Left ventricle myocardium inferior (tissue), 1 donor: ENCODE measurements at places on chromosomes 12 and 14. TPM values are rescaled to one million over a fixed set of nuclear protein-coding genes. Genes with fewer than 3 reads are reported as not detected.

DNA sequence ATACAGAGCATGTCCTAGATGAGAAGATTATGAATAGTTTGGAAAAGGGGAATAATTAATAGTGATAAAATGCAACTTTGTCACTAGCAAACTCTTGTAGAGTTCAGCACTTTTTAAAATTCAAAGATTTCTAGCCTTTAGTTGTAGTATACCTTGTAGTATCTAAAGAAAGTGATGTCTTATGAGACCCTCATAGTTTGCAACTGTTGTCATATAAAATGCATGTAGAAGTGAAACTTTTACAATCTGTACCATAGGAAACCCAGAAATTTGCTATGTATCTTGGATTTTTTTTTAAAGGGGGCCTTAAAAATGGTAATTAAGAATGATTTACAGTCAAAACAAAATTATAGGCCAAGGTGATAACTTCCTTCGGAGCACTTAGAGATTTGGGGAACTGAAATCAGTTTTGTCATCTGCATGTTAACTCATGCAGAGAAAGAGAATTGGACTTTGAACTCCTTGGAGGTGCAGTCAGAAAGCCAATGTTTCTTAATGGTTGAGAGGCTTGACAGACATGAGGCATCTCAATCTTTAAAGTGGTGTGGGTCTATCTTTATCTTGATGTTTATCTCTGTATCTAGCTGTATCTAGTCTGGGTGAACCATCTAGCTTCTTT lies 1.3 kb downstream of the LRRK2 start:
- no peak for DNase-seq

- DNase-seq = no peak
Measured at GRCh38 chr12:116121453-116121871, 156.0 kb downstream of the MED13L start.

DNA sequence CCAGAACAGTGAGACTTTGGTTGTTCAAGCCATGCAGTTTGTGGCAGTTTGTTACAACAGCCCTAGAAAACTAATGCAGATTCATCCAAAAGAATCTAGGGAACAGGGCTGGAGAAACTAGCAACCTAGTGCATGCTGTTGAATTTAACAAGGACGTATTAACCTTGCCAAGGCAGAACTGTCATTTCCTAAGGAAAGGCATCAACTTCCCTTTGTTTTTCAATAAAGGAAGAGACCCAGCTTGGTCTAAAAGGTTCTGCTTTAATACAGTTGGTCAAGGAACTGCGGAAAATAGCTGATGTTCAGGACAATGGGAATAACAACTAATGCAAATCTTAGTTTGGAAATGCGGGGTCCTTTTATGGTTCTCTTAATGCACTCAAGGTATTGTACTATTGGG lies 11.5 kb downstream of the AK7 start:
- no peak for DNase-seq

GRCh38 chr12:30973175-30973574 lies 46.6 kb downstream of the TSPAN11 start:
- no peak for DNase-seq

DNA sequence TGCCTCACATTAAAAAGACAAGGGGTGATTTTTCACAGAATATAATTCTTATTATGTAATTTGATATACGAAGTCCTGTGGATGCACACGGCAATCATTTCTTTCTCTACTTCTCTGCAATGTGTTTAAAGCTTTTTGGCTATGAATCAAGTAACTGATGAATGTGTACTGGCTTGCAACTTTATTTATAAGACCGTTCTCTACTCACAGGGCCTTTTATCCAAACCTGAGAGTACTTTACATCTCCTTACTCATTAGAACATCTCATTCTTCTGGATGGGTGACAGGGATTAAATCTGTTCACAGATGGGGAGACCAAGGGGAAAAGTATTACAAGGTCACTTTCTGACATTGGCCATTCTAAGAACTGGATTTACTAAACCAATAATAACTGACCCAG lies 215.8 kb upstream of the DIO2 start:
- DNase-seq = no peak

GRCh38 chr12:12216349-12217017 lies 50.4 kb downstream of the LRP6 start:
- no peak for DNase-seq

CARMIL3 gene
- 0.11 TPM for total RNA-seq

BCL11B gene
- total RNA-seq = 0.11 TPM

MEG3 gene
- total RNA-seq = 17.5 TPM

NANOG gene
- not detected for total RNA-seq

PPP1R13B gene
- total RNA-seq = 104 TPM

IL26 gene
- total RNA-seq = not detected

PLCZ1 gene
- 0.49 TPM for total RNA-seq
